ENCODE measurements at places on chromosomes 2 and 18.

DNA sequence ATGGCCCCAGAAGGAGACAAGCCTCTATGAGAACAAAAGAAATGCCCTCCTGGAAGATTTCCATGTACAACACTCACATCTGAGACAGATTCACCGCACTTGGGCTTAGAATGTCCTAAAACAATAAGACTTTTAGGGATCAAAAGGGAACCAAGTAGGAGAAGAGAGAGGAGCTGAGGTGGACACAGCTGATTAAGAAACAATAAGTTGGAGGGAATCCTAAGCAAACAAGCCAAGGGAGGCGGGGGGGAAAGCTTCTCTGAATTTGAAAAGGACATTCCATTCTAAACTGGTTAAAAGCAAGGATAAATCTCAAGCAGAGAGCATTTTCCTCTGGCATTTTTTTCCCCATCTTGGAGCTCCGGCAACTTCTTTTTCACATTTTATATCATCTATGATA is 9.9 kb downstream of the ACVR1 start:
- no peak for DNase-seq

DNA sequence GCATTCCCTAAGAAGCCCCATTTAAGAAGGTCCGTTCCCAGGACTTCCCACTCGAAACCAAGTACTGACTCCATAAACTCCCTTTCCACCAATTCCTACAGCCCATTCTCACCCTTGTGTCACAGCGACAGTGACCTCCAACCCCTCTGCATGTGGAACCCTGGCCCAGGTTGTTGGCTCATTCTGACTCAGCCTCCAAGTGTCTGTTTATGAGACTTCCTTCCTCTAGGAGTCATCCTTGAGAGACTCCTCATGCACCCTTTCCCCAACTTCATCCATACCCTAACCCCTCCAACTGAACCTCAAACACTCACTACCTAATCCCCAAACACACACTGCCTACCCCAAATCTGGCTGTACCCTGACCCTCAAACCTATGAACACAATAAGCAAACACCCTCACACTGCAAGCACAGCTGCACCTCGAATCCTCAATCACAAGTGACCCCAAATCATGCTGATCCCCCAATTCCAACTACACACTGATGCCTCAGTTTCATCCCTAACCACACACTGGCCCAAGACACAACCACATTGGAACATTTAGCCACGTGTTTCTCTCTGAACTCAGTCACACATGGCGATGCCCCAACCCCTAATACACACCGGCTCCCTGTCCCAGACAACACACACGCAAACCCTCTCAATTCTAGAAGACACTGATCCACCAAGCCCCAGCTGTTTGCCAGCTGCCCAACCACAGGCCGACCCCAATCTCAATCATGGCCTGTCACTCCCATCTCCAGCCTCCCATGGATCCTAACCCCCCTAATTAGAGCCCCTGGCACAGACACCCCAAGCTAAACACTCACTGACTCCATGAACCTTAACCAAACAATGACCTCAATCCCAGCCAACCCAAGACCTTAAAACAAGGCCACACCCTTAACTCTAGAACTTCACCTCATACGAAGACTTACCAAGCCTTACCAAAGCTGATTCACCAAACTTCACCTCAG is 219.6 kb downstream of the CYP26B1 start:
- no peak for DNase-seq

- peak; percentile 53 for DNase-seq
Observed at GRCh38 chr2:132774189-132774588, 104.2 kb upstream of the LYPD1 start.

DNA sequence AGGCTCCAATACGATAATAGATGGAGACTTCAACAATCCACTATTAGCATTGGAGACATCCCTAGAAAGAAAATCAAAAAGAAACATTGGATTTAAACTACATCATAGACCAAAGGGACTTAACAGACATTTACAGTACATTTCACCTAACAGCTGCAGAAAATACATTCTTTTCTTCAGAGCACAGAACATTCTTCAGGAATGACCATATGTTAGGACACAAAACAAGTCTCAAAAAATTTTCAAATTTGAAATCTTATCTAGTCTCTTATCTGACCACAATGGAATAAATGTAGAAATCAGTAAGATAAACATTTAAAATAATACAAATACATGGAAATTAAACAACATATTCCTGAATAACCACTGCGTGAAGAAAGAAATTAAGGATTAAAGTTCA is 68.7 kb downstream of the STRADB start:
- DNase-seq, result no peak

- DNase-seq, result no peak
Observed at GRCh38 chr18:10343778-10344177, 110.7 kb upstream of the APCDD1 start.

GRCh38 chr2:72917138-72917876 is at the start of gene EMX1:
EMX1 (plus strand) TSS chr2:72917519; CDS start chr2:72917853, 334 bp downstream.
- DNase-seq, result no peak

- DNase-seq, result no peak
Observed at GRCh38 chr2:19899985-19900930, 1.5 kb downstream of the TTC32 start.

DNA sequence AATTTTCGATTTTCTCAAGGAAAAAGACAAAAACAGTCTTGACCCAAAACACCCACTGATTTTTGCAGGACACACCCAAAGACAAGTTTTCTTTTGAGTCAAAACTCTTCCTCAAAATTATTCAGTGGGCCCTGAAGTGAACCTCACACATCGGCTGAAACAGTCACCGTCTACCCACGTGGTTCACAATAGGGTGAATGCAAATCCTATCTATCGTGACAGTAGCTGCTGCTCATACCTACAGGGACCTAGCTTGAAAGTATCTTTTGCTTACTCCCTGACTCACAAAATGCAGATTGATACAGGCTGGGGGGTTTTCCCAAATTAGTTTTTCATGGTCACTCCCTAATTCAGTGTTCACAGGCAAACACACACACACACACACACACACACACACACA is 10.7 kb upstream of the CD226 start:
- DNase-seq, result no peak

Data from RCC 7860 (cell line).